ENCODE measurements at places on chromosomes 7 and 10.

DNA sequence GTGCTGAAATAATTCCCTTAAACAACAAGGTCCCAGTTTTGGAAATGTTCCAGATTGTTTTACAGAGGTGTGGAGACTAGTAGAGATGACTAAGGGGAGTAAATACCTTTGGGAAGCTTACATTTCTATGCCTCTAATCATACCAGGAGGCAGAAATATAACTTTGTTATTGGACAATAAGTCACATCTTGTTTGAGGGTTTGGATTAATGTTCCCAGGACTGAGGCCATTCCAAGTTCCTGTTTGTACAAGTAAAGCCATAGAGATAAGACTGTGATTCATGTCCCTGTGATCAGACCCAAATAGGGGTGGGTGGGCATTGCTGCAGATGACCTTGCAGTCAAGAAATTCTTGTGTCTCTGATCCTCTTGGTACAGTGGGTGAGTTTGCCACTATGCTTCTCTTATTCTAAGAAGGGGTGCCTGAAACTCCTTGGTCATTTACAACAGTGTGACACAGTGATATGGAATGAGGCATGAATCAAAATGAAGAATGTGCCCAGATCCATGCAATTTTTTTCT is 508.3 kb downstream of the SORCS3 start:
- no peak for DNase-seq

DNA sequence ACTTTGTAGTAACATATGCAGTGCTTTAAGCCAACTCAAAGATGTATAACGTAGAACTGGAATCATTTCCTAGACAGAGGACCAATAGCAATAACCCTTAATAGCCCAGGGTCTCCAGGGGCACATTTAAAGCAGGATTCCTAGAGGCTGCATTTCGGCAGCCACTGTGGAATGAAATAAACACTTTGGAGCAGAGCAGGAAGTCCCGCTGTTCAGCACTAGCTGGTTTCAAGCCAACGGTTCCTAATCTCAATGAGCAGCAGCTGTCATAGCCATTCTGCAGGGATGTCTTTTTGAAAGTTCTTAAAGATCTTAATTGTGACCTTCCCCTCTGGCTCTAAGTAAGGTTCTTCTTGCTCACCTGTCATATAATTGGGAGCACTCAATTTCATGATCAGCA is 18.4 kb upstream of the MACROH2A2 start:
- DNase-seq, result no peak

DNA sequence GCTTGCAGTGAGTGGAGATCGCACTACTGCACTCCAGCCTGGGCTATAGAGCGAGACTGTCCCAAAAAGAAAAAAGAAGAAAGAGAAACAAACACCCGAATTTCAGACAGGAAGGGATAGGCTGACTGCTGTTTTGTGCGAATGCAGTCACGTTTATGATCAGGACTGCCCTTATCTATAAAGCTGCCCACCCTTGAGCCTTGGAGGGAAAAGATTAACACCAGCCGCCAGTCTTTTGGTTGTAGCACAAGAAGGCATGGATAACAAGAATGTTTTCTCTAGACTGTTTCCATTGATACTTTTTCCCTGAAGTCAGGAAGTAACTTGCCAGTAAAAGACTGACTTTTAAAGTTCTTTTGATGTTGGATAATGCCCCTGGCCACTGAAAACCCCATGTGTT is 314.0 kb downstream of the BICC1 start:
- DNase-seq, result no peak

DNA sequence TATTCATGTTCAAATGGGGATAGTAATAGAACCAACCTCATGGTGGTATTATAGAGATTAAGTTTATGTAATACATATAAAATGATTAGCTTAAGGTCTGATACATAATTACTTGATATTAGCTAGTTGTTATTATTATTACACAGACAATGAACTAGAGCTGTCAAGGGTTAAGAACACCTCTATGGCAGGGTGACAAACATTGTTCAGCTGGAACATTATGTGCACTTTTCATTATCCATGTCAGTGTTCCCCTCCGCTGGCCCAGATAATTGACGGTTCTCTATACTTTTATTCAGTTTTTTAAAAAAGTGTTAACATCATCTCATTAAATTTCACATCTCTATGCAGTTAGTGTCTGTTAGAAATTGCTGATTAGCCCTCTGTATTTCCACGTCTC is 142.1 kb downstream of the CDK14 start:
- DNase-seq, result no peak

- no peak for DNase-seq
These were observed 318.5 kb downstream of the WDR37 start for GRCh38 chr10:1374511-1375345.

- DNase-seq, result no peak
These were observed 12.8 kb upstream of the LRRC4 start for GRCh38 chr7:128044064-128044463.

- DNase-seq, result peak; percentile 0
These were observed 9.4 kb upstream of the CALML5 start for GRCh38 chr10:5508786-5509185.

GRCh38 chr7:94095316-94096009 is 91.3 kb upstream of the BET1 start:
- no peak for DNase-seq

DNA sequence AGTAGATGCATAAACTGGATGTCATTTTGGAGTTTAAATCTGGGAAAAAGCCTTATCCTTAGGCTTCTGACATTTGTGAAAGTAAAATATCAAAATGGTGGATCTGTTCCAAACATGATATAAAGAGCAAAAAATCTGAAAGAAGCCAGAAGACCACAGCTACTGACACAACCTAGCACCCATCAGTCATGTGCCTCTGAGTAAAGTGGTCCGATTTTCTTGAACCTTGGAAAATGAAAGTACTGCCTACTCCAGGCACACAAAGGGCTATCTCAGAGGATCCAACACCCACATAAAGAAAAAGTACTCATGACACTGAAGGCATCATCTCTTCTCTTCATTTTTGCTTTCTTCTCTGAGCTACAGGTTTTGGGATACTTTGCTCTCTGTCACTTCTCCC is 150.7 kb downstream of the KMT2E start:
- DNase-seq, result no peak

DNA sequence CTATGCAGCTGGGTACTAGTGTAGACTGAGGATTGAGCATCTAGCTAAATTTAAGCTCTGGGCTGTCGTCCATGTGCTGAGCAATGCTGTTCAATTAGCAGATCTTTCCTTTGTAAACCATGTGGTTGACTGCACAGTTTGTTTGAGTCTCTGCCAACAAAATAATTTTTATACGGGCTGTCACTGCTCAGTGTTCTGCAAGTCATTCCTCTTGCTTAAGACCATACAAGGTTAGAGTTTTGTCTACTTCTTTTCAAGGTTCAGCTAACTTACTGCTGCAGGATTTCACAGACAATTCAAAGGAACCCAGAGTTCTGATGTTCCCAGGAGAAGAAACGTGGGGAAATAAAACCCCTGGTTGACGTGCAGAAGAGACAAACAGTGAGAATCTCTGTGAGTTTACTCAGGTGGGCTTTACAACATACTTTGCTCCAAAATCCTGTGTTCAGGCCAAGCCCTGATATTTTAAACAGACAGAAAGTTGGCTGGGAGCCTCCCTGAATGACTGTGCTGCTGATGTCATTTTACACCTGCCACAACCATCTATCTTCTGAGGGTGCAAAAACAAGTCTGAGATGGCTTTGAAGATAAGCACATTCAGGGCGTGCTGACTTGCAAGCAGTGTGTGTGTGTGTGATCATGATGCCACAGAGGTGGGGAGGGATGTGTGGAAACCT is 177.1 kb upstream of the SVIL start:
- peak; percentile 50 for DNase-seq

DNA sequence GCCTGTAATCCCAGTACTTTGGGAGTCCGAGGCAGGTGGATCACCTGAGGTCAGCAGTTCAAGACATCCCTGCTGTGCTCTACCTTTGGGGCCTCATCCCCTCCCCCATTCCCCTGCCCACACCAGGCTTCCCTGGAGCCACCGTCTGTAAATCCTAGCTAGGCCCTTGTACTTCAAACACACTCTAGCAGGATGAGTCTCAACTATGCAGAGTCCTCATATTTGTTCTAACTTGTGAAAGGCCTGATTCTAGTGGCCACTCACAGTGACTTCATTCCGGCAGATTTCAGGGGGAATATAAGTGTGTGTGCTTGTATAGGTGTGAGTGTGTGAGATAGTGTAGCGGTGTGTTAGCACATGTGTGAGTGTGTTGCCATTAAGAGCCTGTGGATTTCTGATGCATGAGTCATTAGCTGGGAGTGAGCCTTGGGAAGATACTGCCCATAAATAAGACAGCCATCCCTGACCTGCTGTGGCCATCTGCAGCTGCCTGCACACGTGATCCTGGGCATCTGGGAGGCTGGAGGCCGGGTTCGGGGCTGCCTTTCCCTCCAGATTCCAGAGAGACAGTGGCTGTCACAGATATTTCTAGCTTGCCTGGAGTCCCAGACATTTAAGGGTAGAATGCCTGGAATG is 1.7 kb upstream of the NEURL1 start:
- DNase-seq, result no peak

DNA sequence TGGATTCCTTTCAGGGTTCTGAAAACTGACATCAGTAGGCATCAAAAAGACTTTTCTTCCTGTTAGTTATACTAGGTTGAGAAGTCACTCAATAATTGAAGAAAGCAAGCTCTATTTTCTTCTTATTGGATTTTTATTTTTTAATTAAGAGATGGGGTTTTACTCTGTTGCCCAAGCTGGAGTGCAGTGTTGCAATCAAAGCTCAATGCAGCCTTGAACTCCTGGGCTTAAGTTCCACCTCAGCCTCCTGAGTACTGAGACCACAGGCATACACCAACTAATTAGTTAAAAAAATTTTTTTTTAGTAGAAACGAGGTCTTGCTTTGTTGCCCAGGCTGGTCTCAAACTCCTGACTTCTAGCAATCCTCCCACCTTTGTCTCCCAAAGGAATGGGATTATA is 28.0 kb downstream of the PIP4K2A start:
- DNase-seq, result no peak

GRCh38 chr7:754531-755412 is 27.7 kb upstream of the PRKAR1B start:
- no peak for DNase-seq

- no peak for DNase-seq
These were observed 161.9 kb downstream of the BMPER start for GRCh38 chr7:34067005-34067778.

DNA sequence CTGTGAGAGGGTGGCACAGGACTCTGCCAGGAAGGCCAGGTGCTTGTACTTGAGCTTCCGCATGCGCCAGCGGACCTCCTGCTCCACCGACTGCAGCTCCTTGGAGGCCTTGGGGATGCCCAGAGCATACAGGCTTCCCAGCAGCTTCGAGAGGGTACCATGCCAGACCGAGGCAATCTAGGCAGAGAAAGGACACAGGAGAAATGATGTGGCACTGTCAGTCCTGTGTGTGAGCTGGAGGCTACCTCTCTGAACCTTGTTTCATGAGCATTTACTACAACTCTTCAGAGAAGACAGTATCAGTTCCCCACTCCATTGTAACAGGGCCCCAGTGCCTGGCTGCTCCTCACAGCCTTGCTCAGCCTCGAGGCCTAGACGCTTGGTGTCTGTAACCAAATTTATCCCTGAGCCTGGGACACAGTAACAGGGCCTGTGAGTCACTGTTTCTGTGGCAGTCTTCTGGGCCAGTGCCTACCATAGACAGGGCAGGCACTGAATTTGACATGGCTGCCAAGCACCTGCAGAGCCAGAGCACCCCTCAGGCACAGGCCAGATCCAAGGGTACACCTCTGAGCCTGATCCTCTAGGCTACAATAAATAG is 5.8 kb downstream of the TBRG4 start:
- DNase-seq, result no peak

DNA sequence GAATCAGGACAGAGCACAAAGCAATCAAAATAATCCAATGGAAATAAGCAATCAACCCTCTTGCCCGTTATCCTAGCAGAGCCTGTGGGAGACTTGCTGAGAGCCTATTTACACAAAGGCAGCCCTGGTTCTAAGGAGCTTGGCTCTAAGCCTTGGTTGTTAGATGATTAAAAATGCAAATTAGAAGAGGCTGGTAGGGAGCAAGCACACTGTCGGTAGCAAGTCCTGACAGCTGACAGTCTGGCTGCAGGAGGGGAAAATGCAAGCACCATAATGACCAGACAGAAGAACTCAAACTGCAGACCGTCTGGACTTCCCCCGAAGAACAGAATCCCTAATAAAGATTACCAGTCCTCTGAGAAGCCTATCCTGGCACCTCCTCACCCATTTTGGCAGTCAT is 131.8 kb upstream of the CTTNBP2 start:
- DNase-seq, result no peak

GRCh38 chr7:6106140-6106904 is 75.1 kb downstream of the ANKRD61 start:
- peak; percentile 28 for DNase-seq

DNA sequence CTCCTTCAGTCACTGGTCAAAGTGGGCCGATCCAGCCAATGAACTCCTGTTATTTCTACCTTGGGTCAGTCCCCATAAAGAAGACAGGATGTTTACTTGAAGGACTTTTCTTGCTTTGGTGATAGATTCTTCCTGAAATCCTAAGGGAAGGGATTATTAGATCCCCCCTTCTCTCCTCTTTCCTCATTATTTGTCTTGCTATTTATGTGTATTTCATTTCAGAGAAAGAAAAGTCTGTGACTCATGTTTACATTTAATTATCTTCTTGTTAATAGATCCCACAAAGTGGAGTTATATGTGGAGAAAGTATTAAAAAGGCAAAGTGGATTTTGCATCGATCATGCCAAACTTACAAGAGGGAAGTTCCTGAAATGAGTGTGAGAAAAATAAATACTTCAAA is 341.5 kb downstream of the PHTF2 start:
- DNase-seq, result no peak

DNA sequence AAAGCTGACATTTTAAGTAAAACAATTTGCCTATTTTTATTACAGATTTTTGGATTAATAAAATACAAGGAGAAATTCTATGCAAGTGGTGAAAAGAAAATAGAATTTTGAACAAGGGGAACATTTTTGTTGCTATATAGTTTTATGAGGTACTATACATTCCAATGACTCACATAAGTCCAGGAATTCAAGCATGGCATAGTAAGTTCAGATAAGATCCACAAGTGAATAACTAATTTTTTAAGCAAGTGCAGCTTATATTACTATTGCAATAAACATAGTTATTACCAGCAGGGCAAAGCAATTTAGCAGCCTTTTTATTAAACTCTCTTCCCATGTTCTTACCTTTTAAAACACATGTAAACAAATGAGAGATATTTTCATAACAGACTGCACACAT is 1123.5 kb upstream of the LRRN3 start:
- DNase-seq, result no peak

- DNase-seq, result no peak
These were observed 855.0 kb downstream of the REEP3 start for GRCh38 chr10:64376167-64376566.

DNA sequence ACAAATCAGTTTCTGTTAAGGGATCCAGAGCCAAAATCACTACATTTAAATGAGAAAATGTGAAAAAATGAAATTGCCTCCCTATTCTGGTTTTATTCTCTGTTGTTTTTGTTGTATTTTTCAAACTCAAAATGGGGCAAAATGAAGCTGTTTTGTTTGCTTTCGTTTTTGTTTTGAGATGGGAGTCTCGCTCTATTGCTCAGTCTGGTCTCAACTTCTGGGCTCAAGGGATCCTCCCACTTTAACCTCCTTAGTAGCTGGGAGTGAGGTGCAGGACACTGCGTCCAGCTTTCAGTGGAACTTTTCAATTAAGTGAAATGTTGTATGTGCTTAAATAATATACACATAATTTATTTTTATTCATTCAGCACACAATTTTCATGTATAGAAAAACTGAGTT is 205.0 kb downstream of the SORCS1 start:
- no peak for DNase-seq

All from transverse colon (tissue), 4 donors.